Hair follicle dermal papilla cell (primary cell): ENCODE measurements at places on chromosomes 1 and 21. TPM values are rescaled to one million over a fixed set of nuclear protein-coding genes. Genes with fewer than 3 reads are reported as not detected.

Gene FUCA1
- total RNA-seq, result 19.1 and 21.6 TPM in 2 replicates

Gene ARHGAP29
- total RNA-seq, result 187 and 219 TPM in 2 replicates

Gene LRRC8B
- 5.5 and 10.0 TPM in 2 replicates for total RNA-seq

Gene MEX3A
- 0.65 and 1.1 TPM in 2 replicates for total RNA-seq

Gene CAMK1G
- total RNA-seq, result 0.97 TPM in 1 of 2 replicates, not detected in the other

Gene RXRG
- total RNA-seq, result not detected in 2 replicates

Gene ANKRD35
- total RNA-seq, result 0.65 and 1.2 TPM in 2 replicates

Gene APCS
- total RNA-seq, result not detected in 2 replicates

Gene ACTL8
- not detected in 2 replicates for total RNA-seq

Gene TMEM269
- under 0.01 TPM in 1 of 2 replicates, not detected in the other for total RNA-seq

Gene ADAMTS5
- 49.8 and 51.8 TPM in 2 replicates for total RNA-seq
